ENCODE measurements at places on chromosomes 2 and 18.

- DNase-seq, result no peak
Observed at GRCh38 chr2:143840601-143841000, 679.3 kb downstream of the ZEB2 start.

GRCh38 chr2:174328961-174329715 is 5.6 kb upstream of the SP9 start:
- no peak for DNase-seq

- no peak for DNase-seq
Observed at GRCh38 chr2:105301646-105302045, 27.9 kb downstream of the TGFBRAP1 start.

DNA sequence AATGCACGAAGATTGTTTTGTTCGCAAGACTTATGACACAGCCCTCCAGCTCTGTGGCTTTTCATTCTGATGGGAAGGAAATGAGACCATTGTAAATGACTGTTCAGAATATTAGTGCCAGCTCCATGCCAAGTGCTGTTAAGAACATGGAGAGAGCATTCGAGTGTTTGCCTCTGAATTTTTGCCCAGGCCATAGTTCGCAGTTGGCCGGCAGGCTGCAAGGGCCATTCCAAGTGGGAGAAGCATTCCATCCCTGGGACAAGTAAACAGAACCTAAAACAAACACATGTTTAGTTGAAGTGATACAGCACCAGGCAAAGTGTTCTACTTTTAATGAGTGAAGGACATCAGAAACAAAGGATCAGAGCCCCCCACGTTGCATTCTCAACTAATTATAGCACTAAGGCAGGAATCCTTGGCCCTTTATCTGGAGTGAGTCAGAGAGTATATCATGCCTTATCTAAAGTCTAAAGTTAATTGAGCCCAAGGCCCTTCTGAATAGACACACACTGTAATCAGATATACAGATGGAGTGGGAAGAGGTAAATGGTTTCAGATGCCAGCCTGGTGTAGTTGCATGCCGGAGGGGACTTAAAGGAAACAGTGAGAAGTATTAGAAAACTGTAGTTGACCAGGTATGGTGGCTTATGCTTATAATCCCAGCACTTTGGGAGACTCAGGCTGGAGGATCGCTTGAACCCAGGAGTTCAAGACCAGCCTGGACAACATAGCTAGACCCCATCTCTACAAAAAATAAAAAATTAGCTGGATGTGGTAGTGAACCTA is 53.3 kb downstream of the NEDD4L start:
- peak; percentile 16 for DNase-seq

- DNase-seq, result no peak
Observed at GRCh38 chr2:36277881-36278523, 77.6 kb upstream of the CRIM1 start.

GRCh38 chr2:176260689-176261088 is 8.6 kb upstream of the MTX2 start:
- no peak for DNase-seq

DNA sequence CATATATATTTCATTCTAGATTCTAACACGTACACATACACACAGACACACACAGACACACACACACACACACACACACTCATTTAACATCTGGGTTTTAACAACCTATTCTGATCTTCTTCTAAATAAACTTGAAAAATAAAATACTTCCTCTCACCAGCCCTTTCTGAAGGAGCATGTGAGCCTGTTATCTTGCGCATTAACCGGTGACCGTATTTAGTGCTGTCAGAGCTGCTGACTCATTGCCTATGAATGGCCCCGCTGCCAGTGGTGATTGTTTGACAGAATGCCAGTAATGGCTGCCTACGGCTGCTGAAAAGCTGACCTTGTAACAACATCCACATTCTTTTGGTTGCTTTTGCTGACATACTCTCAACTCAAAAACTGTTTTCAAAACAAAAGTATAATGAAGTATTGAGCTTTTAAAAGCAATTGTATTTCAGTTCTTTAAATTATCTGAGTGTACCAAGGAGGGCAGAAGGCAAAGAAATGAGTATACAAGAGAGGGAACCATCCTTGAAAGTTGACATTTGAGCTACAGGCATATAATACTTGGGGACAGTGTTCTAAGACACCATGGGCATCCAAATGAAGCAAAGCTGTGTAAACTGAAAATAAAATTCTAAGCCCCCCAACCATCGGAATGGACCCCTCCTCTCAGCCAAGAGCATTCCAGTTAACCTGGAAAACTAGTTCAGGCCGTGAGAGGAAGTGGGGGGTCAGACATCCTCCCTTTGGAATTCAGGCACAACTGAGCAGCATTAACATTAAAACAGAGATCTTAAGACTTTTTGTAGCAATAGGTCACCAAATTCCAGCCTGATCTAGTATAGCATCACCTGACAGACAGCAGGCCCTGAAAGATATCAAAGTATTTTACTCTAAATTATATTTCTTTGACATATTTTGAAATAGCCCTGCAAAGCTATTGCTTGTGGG is 50.2 kb upstream of the DTNA start:
- DNase-seq, result peak; percentile 95

DNA sequence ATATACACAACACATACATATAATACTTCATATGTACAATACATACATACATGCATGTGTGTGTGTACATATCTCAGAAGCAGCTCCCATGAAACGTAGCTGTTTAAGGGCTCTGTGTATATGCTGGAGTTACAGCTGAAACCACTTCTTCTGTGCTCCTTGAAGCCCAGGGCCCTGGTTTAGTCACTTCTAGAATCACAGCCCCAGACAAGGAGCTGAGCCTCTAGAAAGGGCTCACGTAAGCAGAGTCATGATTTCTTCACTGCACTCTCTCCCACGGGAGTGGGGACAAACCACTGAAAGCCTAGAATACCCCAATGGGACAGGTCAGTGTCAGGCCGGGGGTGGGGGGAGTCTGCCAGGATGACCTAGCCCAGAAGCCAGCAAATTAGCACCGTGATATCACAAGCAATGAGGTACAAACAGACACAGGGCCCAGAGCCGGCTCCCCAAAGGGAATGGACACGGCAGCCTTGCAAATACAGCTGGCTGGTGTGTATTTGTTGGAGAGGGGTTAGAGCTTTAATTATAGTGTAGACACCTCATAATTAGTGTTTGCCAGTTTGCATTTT is 90.3 kb downstream of the C1QL2 start:
- no peak for DNase-seq

GRCh38 chr18:74942319-74942910 is 266.5 kb downstream of the PTGR3 start:
- DNase-seq, result no peak

- no peak for DNase-seq
Observed at GRCh38 chr2:189829102-189829833, 45.0 kb downstream of the PMS1 start.

DNA sequence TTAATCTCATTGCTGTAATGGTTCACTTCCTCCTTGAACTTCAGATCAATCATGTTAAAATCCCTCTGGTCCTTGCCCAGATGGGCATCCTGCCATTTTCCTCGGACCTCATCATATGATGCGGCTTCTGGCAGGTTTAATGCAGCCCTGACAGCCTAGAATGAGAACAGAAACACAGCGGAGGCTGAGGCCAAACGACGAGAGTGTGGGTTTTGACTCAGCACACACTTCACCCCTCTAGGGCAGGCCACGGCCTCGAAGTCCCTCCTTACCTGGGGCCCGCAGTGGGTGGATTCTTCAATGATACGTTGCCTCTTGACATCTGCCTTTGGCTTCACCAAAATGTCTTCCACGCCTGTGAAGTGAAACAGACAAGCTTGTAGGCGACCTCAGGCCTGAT is 56.8 kb downstream of the POLR1A start:
- DNase-seq, result no peak

GRCh38 chr2:204175552-204176271 is 239.1 kb downstream of the ICOS start:
- DNase-seq, result no peak

- DNase-seq, result no peak
Observed at GRCh38 chr2:208012449-208012848, 12.9 kb downstream of the PLEKHM3 start.

DNA sequence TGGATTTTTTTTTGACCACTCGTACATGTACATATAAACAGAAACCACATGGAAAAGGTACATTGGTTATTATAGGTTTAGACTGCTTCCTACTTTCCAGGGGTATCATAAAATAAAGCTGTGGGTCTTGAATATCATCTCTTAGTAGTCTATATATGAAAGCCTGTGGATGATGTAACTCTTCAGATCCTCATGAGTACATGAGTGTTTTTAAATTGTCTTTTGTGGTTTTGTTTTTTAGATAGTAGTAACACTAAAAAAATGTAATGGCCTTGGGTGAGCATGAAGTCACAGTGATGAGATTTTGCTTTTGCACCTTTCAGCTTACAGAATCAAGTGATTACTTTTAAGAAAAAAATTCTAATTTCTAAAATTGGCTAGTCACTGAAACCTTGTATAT is 80.2 kb downstream of the RAB3GAP1 start:
- DNase-seq, result no peak

- no peak for DNase-seq
Observed at GRCh38 chr2:23420840-23421476, 36.0 kb downstream of the KLHL29 start.

DNA sequence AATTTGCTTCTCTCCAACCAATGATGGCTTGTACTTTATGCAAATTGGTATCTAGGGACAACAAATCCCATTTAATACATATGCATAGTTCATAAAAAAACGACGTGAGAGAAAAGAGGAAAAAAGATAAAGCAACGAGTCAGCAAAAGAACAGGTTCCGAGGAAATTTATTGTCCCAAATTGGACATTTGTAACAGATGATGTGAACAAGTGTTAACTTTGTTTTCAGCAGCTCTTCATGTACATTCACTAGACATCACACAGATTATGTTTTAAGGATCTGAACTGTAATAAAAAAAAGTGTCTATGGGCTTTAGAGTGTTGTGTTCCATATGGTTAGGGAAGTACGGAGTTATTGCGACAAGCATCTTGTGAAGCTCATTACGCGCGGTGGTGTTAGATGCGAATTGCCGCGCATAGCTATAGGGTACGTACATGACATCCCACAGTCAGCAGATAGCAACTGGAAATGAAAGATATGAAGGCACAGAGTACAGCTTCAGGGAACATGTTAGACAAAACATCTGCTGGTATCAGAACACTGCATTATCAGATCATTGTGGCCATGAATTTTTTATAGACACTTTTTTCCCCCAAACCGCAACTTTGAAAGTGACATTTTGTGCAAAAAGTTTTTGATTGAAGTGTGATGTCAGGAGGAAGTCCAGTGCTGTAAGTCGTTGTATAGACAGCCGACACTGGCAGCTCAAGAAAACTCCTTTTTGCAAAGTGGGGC is 1073.1 kb upstream of the FANCL start:
- no peak for DNase-seq

DNA sequence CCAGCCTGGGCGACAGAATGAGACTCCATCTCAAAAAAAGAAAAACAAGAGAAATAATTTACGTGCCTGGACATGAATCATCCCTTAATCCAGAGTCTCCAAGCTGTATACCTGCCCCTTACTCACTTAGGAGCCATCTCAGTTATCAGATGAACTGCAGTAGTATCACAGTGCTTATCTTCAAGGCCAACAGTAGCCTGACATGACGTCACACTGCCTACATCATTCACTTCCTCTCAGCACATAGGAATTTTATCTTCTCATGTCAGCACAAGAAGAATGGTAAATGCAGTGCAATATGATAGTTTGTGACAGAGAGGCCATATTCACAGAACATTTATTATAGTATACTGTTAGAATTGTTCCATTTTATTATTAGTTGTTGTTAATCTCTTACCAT is 216.6 kb downstream of the SS18 start:
- no peak for DNase-seq

All from kidney capillary endothelial cell (primary cell).